SHP77 (cell line): ENCODE measurements at places on chromosomes 16 and 17.

DNA sequence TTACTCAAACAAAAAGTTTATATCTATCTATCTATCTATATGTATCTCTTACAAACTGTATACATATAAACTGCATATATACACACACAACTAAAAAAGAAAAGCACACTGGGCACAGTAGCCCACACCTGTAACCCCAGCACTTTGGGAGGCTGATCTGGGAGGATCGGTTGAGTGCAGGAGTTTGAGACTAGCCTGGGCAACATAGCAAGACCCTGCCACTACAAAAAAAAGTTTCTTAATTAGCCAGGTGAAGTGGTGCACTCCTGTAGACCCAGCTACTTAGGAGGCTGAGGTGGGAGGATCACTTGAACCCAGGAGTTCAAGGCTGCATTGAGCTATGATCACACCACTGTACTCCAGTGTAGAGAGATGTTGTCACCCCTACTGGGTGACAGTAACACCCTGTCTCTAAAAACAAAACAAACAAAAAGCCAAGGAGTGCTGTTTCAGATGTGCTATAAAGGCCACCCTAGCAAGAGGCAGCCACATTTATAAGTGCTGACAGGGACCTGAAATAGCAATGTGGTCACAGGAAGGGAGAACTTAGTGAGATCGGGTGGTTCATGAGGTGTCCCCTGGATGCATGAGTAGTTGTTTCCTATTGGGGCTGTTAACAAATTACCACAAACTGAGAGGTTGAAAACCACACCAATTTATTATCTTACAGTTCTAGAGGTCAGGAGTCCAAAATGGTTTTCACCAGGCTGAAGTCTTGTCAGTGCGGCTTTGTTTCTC is 4.8 kb downstream of the CD2BP2 start:
- no peak for DNase-seq

- DNase-seq, result no peak
Measured at GRCh38 chr17:27512511-27513346, 56.5 kb downstream of the KSR1 start.

DNA sequence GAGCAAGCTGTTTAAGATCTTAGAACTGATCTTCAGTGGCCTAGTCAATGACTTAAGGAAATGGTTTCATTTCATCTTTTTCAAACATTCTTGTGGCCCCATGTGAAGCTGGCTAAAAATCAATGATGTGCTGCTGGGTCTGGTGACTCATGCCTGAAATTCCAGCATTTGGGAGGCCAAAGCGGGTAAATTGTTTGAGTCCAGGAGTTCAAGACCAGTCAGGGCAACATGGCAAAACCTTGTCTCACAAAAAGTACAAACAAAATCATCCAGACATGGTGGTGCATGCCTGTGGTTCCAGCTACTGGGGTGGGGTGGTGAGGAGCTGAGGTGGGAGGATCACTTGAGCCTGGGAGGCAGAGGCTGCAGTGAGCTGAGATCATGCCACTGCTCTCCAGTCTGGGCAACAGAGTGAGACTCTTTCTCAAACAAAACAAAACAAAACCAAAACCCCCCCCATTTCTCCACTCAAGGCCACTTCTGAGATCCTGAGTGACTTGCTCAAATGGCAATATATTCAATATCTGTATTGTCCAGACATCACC is 17.4 kb upstream of the COL1A1 start:
- no peak for DNase-seq

DNA sequence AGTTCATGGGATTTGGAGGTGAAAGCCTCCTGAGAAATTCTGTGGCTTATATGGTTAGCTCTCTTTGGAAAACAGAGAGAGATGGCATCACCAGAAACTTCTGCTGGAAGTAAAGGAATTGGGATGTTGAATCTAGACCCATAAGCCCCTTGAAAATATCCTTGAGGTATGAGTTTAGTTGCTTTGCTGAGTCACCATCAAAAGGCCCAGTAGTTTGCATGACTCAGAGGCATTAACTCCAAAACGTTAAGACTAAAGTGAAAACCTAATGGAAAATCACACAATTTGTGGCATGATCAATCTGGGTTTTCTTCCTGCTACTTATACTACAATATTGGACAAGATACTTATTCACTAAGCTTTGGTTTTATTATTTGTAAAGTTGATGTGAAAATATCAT is 349.2 kb upstream of the SALL1 start:
- no peak for DNase-seq

- no peak for DNase-seq
Measured at GRCh38 chr17:70882504-70882903, 713.2 kb downstream of the KCNJ2 start.

DNA sequence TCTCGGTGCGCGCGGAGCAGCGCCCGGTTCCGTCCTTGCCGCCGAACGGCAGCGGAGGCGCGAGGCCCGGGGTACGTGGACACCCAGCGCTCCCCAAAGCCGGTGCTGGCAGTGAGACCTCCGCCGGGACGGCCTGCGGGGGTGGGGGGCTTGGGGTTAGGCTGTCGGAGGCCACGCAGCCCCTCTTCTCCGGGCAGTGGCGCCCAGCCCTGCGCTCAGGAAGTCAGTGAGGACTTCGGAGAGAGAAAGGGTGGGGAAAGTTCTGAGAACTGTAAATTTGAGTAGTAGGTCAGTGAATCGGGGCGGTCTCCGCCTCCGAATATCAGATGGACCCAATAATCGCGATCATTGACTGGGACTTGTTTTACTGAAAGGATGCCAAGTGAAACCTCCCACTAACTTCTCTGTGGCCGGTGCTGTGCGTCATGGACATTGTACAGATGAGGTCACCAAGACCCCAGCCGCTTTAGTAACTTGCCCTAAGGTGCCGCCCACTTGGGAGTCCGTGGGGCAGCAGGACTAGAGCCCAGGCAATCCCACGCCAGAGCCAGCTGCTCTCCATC is 468 bp downstream of the IL4R start:
- DNase-seq, result no peak

- no peak for DNase-seq
Measured at GRCh38 chr16:28105297-28105696, 41.8 kb upstream of the GSG1L start.

DNA sequence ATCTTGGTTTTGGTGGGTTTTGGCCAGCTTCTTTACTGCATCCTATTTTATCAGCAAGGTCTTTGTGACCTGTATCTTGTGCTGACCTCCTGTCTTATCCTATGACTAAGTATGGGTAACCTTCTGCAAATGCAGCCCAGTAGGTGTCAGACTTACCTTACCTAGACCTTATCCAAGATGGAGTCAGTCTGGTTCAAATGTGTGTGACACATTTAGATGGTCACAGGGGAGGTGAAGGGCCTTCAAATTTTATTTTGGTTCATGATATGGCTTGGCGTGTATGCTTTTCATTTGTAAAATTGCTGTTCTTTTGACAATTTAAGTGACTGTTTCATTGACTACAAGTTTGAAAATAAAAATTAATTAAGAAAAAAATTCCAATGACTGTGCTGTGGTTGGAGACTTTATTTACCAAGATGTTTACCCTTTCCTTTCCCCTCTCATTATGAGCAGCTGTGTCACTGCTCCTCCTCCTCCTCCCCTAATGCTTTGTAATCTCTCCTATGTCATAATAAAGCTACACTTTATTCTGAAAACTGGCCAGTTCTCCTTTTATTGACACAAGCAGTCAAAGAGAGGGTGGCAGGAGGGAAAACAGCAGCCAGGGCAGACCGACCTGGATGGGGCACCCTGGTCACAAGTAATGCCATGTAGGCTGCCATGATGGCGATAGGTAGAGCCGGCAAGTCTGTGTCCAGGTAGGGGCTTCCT is 49.4 kb downstream of the TNFRSF13B start:
- peak; percentile 73 for DNase-seq

DNA sequence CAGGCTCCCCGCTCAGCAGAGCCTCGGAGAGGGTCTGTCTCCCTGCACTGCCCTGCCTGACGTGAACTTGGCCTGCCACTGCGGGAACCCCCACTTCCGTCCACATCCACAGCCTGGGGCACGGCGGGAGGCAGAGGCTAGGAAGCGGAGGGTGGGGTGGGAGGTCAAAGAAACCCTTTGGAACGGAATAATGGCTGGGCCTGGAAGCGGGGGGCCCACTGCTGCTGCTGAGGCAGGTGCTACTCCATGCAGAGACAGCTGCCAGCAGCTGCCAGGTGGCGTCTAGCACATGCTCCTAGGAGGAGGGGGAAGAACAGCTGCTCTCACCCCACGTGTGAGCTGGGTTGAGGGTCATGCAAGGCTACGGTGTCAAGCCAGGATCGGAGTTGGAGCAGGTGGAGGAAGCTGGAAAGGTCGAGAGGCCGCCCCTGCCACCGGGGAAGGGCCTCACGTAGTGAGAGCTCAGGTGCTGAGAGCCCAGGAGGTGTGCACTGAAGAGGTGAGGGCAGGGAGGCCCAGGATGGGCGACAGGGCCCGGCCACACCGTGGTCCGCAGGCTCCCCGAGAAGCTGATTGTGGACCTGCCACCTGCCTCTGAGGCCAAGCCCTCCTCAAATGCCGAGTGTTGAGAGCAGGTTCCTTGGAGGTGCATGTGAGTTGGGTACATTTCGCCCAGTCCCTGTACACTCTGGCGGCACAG is 9.8 kb downstream of the FSCN2 start:
- DNase-seq, result peak; percentile 89

DNA sequence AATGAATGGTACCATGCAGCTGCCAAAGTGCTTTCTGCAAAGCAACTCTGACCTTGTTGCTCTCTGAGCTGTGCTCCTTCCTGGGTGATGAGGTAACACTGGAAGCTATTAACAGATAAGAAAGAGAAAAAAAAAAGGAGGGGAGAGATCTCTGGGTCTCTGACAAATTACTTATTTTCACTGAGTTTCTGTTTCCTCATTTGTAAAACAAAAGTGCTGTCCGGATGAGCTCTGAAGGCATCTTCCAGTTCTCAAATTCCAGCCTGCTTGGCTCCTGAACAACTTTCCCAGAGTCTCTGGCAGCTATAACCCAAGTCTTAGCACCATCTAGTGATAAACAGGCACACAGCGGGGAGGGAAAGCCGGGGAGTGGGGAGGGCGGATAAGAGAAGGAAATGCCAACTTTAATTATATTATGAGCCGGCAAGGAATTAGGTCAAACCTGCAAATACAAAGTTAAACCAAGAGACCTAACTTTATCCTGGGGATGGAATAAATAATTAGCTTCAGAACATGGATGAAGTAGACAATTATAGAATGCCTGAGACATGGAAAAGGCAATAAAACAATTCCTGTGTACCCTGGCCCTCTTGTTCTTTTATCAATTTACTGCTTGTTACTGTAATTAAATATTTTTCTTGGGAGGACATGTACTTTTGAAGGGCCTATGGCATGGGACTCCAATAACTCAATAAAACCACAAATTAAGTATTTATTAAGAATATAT is 61.3 kb upstream of the KIFC3 start:
- peak; percentile 47 for DNase-seq

GRCh38 chr17:22300177-22300576 is 607.9 kb downstream of the KCNJ18 start:
- no peak for DNase-seq
